ENCODE measurements at places on chromosomes 6 and 20. TPM values are rescaled to one million over a fixed set of nuclear protein-coding genes. Genes with fewer than 3 reads are reported as not detected.

The COL21A1 gene
- total RNA-seq, result not detected

The PNLDC1 gene
- 0.43 TPM for total RNA-seq

The SIGLEC1 gene
- not detected for total RNA-seq

The OR2B6 gene
- total RNA-seq, result 0.23 TPM

Data from activated naive CD4-positive, alpha-beta T cell treated with anti-CD3 and anti-CD28 coated beads, Interleukin-2, amount 10 ng/mL, durations not matched to agents 5 hours and 36 hours (primary cell).